ENCODE measurements at places on chromosomes 11 and 22.

- DNase-seq = no peak
These were observed 3.3 kb downstream of the RAB38 start for GRCh38 chr11:88171982-88172381.

DNA sequence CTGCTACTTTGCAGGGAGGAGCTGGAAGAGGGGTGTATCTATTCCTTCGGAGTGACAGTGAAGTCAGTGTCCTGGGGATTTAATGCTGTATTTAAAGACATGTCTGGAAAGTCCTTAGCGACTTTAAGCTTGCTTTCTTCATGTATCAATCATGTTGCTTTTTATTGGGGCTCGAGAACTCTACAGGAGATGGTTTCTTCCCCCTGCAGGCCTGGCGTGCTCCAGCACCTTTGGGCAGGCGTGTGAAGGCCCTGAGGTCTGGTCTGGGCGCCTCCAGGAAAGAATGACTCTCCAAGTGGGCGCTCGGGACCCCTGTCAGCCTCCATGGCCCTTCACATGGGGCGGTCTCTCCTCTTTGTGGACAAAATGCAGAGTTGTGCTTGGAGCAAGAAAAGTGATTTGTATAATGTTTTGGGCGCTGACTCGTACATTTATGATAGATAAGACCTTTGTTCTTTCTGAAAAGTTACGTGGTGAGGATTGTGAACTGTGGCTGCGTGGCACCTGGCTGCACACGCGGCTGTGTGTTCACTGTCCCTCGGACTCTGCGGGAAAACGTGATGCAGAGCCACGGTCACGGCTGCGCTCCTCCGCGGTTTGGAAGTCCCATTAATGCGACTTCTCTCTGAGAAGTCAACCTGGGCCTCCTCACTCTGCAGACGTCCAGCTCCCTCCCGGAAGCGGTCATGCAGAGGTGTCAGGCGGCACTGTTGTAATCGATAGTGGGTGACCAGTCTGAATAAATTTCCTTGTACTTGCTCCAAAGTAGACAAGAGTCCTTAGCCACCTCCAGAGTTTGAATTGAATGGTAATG is 282.5 kb downstream of the TBC1D22A start:
- no peak for DNase-seq

GRCh38 chr11:100562128-100562527 is 125.0 kb upstream of the ARHGAP42 start:
- DNase-seq = no peak

DNA sequence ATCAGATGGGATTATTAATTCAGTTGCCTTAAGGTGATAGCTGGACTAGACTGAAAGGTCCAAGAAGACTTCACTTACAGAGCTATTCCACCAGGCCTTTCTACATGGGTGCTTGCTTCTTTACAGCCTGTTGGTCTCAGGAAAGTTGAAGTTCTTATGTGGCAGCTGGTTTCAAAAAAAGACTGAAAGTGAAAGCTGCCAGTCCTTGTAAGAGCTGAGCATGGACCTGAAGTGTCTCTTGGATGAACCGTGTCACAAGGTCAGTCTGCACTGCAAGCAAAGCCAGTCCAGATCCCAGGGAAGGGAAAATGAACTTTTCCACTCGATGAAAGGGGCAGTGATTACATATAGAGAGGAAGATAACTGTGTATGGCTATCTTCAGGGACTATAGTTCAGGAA is 201.5 kb upstream of the LUZP2 start:
- DNase-seq = no peak

- no peak for DNase-seq
These were observed 9.1 kb downstream of the MMP10 start for GRCh38 chr11:102771351-102771750.

DNA sequence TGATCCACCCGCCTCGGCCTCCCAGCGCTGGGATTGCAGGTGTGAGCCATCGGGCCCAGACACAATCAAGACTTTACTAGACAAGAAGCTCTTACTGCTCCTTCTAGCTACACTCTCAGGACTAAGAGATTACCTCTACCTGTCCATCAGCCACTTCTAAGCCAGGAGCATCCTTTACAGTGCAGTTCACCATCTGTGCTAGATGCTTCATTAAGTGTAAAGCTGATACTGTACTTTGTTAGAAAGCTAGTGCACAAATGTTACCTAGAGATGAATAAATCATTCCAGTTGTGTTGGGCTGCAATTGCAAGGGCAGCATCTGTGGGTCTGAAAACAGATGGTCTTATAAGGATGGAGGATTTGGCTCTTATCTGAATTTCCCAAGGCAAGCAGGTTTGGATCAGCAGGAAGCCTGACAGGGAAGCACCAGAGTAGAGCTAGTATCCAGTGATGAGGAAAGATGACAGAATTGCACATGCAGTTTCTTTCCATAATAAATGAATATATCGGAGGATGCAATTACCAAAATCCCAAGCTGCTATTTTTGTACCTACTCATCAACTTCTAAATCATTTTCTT is 58.3 kb downstream of the FAM168A start:
- no peak for DNase-seq

DNA sequence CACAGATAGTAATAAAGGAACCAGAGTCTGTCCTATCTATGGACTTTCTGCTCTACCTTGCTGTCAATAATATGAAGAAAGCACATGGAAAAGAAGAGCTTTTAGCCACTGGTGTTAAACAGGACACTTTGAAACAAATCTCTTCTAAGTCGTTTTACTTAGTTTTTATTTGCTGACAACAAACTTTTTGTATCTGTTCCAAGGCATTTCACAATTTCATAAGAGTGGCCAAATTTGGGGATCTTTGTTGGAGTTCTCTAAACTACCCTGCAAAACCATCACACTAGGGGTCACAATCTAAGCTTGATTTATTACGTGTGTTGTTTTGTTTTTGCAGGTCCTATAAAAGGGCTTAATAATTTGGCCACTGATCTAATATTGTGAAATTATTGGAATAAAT is 54.4 kb downstream of the BBOX1 start:
- DNase-seq = no peak

DNA sequence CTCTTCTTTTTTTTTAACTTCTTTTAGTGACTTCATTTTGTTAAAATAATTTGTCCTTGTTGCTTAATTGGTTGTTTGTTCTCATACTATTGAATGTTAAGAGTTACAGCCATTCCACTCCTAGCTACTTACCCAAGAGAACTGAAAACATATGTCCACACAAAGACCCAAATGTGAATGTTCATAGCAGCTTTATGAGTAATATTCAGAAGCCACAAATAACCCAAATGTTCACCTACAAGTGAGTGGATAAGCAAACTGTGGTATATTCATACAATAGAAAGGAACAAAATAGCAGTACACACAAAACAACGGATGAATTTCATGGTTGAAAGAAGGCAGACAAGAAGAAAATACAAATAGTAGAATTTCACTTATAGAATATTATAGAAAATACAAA is 1.4 kb upstream of the OR4D11 start:
- no peak for DNase-seq

DNA sequence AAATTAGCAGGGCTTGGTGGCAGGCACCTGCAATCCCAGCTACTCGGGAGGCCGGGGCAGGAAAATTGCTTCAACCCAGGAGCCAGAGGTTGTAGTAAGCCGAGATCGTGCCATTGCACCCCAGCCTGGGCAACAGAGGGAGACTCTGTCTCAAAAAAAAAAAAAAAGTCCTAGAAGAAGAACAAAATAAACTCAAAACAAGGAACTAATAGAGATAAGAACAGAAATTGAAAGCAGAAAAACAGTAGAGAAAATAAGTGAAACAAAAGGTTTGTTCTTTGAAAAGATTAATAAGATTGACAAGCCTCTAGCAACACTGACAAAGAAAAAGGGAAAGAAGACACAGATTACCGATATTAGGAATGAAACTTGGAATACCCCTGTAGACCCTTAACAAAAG is 45.1 kb upstream of the CBX7 start:
- no peak for DNase-seq

- no peak for DNase-seq
These were observed 45.8 kb downstream of the LMO1 start for GRCh38 chr11:8217926-8218325.

Measured in NK-92 treated with Interleukin-12 subunit alpha and Interleukin-12 subunit beta, amount 100 ng/mL, for 24 hours (cell line).